Cortex of kidney (tissue), 1 donor: ENCODE measurements at places on chromosomes 6 and 20.

- no peak for DNase-seq
These were observed 13.4 kb upstream of the RPS6KA2 start for GRCh38 chr6:166640342-166641043.

- no peak for DNase-seq
These were observed 309.8 kb downstream of the CDC5L start for GRCh38 chr6:44697327-44697726.

- DNase-seq: no peak
These were observed 40.6 kb downstream of the TRIM38 start for GRCh38 chr6:26003102-26003694.

DNA sequence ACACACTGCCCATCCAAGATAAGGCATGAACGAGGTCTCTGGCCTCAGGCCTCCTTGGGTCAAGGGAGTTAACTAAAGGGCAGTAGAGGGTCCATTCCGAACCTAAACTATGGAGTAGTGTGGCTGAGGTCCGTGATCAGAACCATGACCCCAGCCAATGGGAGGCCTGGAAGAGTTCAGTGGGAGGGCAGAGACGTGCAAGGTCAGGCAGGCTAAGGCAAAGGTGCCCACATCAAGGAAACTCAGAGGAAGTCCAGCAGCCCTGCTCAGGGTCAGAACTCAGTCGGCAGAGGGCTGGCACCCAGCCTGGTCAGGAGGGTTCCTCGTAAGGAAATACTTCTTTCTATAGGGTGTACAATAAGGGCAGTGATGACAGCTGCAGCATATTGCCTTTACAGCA is 152.2 kb downstream of the SOD2 start:
- DNase-seq: no peak

- DNase-seq: no peak
These were observed 159.8 kb downstream of the PREX1 start for GRCh38 chr20:48667889-48668413.

DNA sequence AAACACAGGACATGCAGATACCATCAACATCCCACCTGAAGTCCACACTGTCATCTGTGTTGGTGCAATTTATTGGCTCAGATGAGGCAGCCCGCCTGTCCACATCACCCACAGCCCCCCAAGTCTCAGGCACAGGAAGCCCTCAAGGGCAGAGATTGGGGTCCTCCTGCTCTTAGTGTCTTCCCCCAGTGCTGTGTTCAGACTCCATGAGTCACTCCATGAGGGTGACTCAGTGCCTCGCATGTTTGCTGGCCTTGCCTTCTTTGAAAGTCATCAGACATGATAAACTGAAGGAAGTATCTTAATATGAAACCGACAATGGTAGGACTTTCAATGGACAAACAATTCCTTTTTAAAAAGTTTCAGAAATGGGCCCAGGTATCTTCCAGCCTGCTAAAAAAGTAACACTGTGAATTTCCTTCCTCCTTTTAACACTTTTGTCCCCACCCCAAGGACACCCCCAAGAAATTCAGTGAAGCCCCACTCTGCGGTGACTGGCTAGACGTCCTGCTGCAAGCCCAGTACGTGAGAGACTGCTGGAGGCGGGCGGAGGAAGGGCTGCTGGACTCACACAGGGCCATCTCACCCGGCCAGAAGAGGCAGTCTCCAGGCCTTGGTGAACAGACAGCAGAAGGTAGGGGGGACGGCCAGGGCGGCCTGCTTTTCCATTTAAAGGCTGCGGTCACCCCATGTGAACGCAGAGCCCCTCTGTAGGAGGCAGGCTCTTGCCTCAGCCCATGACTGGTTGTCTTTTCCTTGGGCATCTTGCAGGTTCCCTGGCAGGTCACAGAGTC is 43.0 kb upstream of the KCNK16 start:
- no peak for DNase-seq

DNA sequence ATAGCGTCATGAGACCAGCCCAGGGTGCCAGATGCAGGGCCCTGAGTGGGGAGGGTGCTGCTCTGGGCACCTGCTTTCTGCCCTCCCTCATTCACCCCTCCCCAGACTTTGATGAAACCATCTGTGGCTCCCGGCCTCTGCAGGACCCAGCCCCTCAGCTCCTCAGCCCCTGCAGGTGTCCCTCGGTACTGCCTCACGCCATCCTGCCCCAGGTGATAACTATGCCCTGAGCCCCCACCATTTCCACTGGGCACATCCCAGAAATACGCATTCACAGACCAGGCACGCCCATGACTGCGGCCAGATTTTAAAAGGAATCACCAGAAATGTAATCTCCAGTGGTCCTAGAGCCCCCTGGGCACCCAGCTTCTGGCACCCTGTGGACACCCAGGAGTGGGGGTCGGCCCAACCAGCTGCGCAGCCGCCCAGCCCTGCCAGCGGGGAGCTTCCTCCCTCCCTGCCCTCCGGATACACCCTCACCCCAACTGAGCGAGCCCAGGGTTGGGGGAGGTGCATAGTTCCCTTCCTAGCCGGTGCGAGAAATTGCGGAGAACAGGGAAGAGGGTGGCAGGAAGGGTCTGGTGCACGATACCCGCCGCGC is 615 bp upstream of the NTSR1 start:
- no peak for DNase-seq

DNA sequence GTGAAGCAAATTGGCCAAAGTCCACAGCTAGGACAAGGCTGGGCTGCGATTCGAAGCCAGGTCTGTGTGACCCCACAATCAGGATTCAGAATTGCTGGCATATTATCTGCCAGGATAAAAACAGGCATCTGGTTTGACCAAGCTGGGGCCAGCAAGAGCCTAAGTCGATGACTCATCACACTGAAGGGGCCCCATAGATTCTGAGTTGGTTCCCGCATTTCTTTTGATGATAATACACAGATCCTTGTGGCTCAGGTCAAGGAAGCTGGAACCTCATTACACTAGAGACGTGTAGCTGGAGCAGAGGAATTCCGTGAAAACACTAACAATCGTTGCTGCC is 6.5 kb downstream of the KCNB1 start:
- DNase-seq: no peak

GRCh38 chr6:30411515-30412207 is 66.7 kb downstream of the RPP21 start:
- no peak for DNase-seq

GRCh38 chr6:34964564-34964963 is 75.5 kb downstream of the ANKS1A start:
- no peak for DNase-seq

GRCh38 chr20:53937339-53937741 is 133.1 kb downstream of the BCAS1 start:
- no peak for DNase-seq

GRCh38 chr6:85594197-85594930 is 706 bp upstream of the SNX14 start:
- no peak for DNase-seq

DNA sequence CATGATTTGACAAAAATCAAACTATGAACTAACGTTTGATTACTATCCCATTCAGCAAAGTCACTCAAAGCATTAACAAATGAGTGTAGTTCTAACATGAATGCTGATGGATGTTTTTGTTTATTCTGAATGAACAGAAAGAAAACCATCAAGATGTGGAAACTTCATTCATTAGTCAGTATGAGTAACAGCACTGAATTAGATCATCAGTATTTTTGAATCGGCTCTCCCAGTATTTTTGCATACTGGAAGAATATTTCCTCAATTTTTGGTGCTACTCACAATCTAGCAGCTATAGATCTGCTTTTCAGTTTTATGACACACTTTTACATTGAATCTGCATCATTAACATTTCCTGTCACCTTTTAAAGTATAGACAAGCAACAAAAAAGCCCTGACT is 63.8 kb upstream of the CD83 start:
- no peak for DNase-seq

- DNase-seq: no peak
These were observed 35.6 kb upstream of the PNRC1 start for GRCh38 chr6:89045011-89045387.

GRCh38 chr6:2102966-2103365 is 142.4 kb downstream of the GMDS start:
- DNase-seq: no peak

DNA sequence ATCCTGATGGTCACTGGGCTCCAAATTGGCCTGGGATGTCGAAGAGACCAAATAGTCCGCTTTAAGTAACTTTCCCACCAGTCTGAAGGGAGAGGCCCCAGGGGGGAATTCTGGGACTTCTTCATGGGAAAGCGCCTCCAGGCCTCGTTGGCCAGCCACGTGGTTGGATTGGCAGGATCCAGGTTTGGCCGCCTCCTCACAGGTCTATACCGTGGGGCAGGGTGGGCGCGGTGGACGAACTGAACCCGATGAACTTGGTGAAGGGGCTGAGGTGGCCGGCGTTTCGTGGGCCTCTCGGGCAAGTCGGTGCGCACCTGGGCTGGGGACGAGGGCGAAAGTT is 297 bp downstream of the POM121L2 start:
- DNase-seq: no peak

GRCh38 chr6:145809211-145809610 is 5.4 kb downstream of the FBXO30 start:
- no peak for DNase-seq

DNA sequence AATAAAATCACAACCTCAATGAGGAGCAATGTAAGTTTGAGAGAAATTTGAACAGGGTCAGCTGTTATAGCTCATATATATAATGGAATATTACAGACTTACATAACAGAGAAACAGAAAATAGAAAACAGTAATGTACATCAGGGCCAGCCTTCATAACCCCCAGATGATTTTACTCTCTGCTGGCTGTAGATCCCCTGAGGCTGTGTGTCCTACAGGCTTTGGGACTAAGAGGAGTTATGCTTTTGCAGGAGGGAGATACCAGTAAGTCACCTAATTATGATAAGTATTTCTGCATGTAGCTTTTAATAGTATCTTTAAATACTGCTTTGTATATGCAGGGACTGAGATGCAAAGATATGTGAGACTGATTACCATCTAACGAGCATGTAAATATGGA is 105.8 kb upstream of the ASCC3 start:
- DNase-seq: no peak

- no peak for DNase-seq
These were observed 138.5 kb upstream of the PHACTR1 start for GRCh38 chr6:12578097-12578496.

DNA sequence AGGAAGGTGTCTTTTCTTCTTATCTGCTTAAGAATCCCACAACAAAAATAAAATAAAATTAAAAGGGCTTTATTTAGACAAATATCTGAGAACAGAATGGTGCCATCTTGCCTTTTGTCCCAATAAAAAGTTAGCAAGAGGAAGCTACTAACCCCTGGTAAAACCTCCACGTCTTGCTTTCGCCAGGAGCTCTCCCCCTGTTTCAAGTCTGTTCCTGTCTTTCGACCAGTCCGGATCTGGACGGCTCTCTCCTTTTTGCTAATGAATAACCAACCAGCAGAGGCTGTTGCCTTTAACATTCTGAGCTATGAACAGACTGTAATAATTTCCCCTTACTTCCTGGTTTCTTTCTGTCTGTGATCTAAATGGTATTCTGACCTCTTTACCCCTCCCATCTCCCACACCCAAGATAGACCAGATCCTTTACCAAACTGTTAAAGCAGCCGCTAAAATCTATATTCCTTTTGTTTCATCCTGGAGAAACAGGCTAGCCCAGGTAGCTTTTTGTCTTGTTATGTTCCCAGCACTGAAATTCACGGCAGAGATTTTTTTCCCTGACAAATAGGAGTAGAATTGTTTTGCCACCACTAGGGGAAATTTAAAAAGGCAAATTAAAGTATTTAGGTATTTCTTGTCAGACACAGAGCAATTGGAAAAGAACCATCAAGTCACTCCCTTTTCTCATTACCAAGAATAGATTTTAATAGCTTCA is at the start of gene FRK:
Gene FRK, minus strand, starts transcription at position 320 of the 712 bp plus-strand sequence. CDS start 580 bp downstream, outside the sequence.
- DNase-seq: no peak

DNA sequence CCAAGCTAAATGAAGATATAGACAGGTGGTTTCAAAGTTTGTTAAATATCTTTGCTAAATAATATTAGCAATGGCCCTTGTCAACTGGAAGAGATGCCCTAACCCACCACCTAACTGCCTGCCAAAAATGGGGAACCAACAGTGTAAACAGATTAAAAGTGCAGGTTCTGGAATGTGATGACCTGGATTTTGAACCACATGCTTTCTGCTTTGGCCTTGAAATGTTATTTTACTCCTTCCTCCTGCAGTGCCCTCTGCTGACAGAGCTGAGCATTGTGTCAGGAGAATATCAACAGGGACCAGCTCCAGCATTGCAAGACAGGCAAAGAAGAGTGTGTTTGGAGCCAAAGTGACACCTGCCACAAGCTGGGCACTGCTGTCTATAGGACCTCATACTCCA is 226.6 kb downstream of the MYLK4 start:
- no peak for DNase-seq

- no peak for DNase-seq
These were observed 67.8 kb downstream of the TIAM2 start for GRCh38 chr6:155062866-155063341.

GRCh38 chr20:17708675-17709360 is 9.1 kb downstream of the BANF2 start:
- no peak for DNase-seq

DNA sequence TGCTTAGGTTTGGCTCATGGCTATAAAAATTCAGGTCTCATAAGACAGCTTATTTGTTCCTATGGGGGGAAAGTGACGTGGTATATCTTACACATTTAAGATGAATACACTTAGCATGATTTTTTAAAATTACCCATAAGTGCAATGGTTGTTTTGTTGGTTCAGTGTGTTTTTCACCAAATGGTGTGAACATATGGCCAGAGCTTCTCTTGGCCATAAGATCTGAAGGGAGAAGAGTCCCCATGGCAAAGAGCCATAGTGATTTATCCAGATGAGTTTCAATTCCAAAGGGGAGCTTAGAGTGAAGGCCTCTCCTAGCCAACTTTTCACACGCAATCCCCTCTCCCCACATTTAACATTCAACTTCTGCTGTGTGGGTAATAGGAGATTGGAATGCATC is 107.6 kb downstream of the TMEM242 start:
- no peak for DNase-seq

DNA sequence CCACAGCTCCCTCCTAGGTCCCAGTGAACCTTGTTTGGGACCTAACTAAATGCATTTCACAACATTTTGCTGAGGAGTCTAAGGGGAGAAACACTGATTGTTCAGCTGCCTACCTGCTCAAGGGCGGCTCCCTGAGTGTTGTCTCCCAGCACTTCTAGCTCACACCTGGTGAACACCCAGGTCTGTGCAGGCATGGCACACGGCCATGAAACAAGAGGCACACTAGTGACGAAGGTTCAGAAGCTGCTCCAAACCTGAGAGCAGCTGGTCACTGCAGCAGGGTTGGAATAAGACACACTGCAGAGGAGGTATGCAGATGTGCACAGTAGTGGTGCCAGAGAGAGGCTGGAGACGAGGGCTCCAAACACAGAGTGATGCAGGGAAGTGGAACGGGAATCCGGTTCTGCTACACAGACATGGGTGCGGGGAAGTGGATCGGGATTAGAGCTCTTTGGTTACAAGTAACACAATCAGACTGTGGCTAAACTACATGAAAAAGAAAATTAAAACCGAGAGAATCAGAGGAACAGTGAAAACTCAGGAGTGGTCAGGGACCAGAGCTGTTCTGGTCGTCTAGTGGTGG is 486.1 kb upstream of the CDH4 start:
- DNase-seq: no peak

DNA sequence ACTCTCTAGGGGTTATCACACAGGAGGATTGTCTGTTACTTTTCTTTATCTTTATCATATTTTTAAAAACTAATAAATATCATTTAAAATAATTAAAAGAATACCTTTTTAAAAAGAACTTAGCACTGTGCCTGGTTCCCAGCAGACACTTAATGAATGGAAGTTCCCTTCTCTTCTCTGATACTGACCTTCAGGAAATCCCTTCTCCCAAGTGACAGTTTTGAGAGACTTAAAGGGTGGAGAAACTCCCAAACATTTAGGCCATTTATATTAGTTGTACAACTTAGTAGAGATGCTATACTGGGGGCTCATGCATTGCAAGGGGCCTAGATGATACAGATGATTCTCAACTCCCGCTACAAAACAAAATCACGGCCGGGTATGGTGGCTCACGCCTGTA is 18.5 kb downstream of the MAP1LC3A start:
- no peak for DNase-seq
